Activated B cell treated with CpG ODN at 0.5 μM for 24 hours (primary cell): ENCODE measurements at places on chromosomes 5 and 9.

DNA sequence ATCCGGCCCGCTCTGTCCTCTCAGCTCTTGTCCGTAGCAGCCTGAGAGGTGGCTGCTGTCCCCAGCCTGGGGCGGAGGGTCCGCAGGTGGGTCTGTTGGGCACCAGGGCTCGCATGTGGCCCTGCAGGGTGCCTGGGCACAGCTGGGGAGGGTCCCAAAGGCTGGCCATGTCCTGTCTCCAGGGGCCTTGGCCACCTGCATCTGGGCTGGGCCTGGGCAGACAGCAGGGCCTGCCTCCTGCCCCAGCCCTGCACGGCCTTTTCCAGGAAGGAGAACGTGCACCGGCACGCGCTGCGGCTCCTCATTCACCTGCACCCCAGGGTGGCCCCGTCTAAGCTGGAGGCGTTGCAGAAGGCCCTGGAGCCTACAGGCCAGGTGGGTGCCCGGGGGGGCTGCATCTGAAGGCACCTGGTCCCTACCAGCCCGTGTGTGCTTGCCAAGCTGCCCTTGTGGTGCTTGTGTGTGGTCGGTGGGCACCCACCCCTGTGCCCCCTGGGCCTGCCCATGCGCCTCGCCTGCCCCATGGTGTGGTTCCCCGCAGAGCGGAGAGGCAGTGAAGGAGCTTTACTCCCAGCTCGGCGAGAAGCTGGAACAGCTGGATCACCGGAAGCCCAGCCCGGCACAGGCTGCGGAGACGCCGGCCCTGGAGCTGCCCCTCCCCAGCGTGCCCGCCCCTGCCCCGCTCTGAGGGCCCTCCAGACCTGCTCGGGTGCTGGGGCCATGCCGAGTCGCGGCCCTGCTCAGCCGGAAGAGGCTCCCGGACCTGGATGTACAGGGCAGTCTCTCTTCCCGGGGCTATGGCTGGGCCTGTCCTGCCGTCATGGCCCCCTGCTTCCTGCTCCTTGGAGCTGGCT lies 5.1 kb upstream of the TOR4A start:
- no peak for DNase-seq

DNA sequence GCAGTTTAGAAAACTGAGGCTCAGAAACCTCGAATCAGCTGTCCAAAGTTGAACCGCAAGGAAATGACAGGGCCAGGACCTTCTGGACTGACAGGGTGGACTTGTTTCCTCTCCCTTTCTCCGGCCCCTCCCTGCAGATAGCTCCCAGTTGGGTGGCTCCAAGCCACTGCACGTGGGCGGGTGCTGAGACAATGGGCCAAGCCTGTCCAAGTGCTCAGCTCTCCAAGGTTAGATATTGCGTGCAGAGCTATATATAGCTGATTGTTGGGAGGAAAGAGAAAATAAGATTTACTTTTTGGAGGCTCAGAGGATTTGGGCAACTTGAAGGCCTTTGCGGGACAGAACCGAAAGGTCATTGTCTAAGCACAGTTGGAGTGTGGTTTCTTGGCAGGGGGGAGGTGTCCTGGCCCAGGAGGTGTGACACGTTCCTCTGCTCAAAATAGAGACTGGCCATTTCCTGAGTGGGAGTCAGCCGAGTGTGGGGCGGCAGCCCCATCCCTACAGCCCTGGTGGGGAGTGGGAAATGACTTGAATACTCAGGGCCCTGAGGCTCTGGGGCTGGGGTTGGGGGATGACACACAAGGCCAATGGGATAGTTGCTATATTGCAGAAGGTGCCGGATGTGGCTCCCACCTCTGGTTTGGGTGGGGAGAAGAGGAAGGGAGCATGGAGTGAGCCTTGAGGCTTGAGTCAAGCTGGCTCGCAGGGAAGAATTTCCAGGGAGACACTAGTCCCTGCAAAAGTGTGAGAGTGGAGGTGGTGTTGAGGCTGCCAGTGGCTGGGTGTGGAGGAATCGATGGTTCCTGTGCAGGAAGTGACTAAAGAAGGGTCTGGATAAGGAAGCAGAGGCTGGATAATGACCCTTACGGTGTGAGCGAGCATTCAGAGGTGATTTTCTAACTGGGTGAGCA lies 44.4 kb upstream of the SMAD5 start:
- no peak for DNase-seq

GRCh38 chr5:39191216-39191615 lies 28.1 kb downstream of the FYB1 start:
- no peak for DNase-seq

- no peak for DNase-seq
These were observed 190.5 kb downstream of the ADAMTS12 start for GRCh38 chr5:33701251-33701650.

DNA sequence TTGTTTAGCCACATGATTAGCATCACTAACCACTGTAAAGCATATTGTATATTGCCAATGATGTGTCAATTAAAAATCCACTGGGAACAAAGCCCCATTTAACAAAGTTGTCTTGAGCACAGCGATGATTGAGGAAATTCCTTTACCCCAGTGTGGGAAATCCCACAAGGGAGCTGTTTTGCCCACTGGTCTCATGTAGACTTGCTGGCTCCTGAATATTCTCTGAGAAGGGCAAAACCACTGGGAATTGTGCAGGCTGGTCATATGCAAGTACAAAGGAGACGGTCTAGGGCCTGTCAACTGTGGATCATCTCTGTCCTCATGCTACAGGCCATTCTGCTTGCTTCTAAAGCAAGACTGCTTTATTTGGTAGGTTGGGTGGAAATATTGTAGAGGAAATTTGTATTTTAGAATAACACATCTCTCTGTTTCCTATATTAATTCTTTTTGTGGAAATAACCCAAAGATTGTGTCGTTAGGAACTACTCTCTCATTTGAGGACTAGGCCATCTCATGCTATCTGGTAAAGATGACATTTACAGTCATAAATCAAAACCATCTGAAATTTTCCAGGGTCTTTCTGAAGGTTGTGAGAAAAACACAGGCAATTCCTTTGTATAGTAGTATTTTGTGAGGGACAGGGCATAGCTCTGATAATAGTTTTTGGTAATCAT lies 60.2 kb downstream of the PARP8 start:
- DNase-seq = no peak

DNA sequence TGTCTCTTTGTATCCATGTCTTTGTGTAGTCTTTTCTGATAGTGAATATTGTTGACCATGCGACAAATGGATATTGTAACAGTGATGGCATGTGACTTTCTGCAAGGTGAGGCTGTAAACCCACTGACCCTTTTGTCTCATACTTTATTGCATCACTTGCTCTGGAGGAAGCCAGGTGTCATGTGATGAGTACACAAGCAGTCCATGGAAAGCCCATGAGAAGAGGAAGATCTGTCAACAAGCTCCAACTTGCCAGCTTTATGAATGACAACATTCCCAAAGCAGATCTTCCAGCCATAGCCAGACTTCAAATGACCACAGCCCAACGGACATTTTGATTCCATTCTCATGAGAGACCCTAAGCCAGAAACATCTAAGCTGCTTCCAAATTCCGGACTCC lies 450.1 kb upstream of the ACTBL2 start:
- no peak for DNase-seq

GRCh38 chr9:98324801-98325200 lies 69.4 kb upstream of the TBC1D2 start:
- DNase-seq = no peak

DNA sequence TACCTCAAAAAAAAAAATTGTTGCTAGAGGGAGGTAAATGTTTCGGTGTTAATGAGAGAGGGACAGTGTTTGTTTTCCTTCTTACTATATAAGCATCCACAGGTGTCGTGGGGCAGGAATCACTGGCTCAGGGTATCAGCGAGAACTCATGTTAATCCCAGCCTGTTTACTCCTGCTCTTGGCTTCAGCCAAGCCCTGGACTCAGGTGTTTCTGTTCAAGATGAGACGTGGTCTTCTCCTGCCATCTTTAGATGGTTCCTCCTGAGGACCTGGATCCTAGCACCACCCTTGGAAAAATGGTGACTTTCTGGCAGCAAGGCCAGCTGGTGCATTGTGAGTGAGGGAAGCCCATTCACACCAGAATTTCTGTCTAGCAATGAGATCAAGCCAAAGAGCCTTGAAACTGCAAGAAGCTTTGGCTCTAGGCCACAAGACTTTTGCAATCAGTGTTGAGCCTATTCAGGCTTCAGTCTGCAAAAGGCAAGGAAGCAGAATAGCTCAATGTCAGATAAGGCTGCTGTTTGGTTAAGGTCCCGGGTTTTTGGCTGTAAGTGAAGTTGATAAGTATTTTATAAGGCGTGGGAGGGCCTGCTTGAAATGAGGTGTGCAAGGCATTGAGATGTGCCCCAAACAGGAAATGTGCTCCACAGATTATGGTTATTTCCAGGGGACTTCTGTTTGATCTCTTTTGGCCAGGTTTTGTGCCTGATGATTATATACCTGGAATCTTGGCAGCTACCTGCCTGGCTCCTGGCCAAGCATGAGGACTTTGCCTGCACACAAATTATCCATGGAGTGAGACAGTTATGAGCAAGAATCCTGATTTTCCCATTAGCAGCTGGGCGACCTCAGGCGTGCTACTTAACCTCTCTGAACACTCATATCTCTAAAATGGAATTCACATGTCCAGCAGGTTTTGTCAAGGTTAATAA lies 99.8 kb downstream of the TENT4A start:
- no peak for DNase-seq

- DNase-seq = no peak
These were observed 321.7 kb downstream of the NDUFS4 start for GRCh38 chr5:53882006-53882675.

DNA sequence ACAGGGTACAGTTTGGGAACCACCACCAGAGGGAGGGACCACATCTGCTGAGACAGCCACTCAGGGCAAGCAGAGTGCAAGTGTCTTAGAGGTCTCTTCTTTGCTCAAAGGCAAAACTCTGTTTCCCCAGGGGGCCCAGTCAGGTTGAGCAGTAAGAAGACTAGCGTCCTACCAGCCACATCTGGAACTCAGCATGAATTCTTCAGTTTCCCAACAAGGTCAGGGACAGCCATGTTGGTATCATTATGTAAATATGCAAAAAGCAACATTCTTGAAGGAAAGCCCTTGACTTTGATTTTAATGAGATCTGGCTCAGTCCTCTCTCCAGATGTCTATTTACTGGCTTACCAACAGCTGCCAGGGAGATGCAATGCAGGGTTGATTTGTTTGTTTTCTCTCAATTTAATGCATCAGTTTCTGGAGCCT lies 46.7 kb downstream of the TGFBI start:
- no peak for DNase-seq

- no peak for DNase-seq
These were observed 50.6 kb upstream of the FER start for GRCh38 chr5:108696951-108697715.

- DNase-seq = no peak
These were observed 331.9 kb downstream of the ADAMTS6 start for GRCh38 chr5:65149827-65150226.

- DNase-seq = no peak
These were observed 27.7 kb downstream of the FGD3 start for GRCh38 chr9:92974761-92975755.

- no peak for DNase-seq
These were observed 5.9 kb downstream of the YTHDC2 start for GRCh38 chr5:113519412-113519811.

GRCh38 chr5:96079075-96079474 lies 117.4 kb upstream of the ELL2 start:
- DNase-seq = no peak

DNA sequence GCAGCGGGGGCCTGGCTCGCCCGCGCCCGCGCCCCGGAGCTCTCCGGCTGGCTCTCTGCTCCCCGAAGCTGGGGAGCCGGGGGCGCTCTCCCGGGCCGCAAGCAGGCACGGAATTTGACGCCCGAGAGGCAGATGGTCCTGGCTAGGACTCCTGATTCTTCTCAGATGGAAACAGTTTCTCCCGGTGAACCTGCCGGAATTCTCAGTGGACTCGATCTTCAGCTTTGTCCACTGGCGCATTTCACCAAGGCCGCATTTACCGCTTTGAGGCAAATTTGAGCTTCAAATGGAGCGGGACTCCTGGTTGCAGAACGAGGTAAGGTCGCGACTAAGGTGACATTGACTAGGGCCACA lies 305.7 kb upstream of the KCNN2 start:
- no peak for DNase-seq

DNA sequence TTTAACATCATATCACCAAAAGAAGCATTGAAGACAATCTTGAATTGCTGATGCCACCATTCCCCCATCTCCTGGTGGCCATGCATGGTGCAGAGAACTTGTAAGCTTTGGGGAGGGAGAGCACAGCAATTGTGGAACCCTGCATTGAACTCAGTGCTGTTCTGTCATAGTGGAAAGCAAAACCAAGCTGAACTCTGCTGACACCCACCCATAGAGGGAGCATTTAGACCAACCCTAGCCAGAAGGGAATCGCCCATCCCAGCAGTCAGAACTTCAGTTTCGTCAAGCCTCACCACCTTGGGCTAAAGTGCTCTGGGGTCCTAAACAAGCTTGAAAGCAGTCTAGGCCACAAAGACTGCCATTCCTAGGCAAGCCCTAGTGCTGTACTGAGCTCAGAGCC lies 37.4 kb upstream of the RUSC2 start:
- no peak for DNase-seq

DNA sequence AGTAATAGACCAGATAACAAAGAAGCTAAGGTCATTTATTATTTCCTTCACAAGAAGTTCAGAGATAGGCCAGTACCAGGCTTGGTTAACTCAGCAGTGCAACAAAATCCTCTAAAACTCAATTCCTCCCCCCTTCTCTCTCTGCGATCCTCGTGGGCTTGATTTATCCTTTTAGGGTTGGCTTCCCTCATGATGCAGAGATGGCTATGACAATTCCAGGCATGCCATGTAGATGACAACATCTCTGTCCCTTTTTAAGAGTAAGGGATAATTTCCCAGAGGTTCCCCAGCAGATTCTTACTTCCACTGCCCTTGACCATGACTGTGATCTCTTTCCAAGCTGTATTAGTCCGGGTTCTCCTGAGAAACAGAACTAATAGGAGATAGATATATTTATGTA lies 28.7 kb upstream of the DAP start:
- DNase-seq = no peak

- no peak for DNase-seq
These were observed 8.3 kb upstream of the XPA start for GRCh38 chr9:97705354-97705950.

- no peak for DNase-seq
These were observed 19.3 kb downstream of the GAPVD1 start for GRCh38 chr9:125280945-125281344.

DNA sequence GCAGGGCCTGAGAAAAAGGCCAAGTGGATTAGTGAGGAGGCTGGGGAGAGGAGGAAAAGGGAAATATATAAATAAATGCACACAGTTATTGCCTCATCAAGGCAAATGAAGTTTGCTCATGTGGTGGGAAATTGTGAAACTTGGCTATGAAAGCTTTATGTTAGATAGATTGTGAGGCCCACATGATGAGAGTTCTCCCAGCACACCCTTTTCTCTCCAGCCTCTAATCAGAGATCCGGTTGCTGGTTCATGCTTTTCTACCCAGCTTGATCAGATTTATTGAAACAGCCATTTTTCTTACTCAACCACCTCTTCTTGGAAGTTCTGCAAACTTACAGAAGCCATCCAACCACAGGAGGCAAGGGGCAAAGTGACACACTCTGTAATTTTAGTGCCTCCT lies 125.8 kb upstream of the KLF4 start:
- no peak for DNase-seq

GRCh38 chr5:20555034-20555433 lies 567.0 kb upstream of the CDH18 start:
- no peak for DNase-seq
